ENCODE measurements at places on chromosomes 5 and 9.

- DNase-seq: no peak
Observed at GRCh38 chr9:105416840-105417239, 31.0 kb upstream of the FSD1L start.

- no peak for DNase-seq
Observed at GRCh38 chr9:70488793-70489105, 74.3 kb upstream of the KLF9 start.

- DNase-seq: no peak
Observed at GRCh38 chr5:7242118-7242710, 153.7 kb upstream of the ADCY2 start.

GRCh38 chr5:56330806-56331205 lies 97.7 kb upstream of the ANKRD55 start:
- no peak for DNase-seq

DNA sequence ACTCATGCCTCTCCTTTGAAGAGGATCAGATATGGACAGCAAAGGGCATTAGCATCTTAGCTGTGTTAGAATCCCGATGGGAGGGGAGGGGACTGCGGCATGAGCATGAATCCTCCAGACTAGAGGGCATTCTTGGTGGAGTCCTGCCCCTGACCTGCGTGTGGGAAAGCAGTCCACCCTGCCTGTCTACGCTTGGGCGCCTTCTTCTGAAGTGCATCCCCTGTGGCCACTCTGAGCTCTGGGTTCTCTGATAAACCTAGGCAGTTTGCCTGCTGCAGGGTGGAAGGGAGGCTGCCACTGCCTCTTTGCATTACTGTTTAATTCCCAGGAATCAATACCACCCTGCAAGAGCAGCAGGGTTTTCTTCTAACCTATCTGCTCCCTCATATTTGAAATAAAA lies 169.3 kb downstream of the INSYN2B start:
- no peak for DNase-seq

- DNase-seq: no peak
Observed at GRCh38 chr5:54964405-54964804, 21.0 kb downstream of the ESM1 start.

DNA sequence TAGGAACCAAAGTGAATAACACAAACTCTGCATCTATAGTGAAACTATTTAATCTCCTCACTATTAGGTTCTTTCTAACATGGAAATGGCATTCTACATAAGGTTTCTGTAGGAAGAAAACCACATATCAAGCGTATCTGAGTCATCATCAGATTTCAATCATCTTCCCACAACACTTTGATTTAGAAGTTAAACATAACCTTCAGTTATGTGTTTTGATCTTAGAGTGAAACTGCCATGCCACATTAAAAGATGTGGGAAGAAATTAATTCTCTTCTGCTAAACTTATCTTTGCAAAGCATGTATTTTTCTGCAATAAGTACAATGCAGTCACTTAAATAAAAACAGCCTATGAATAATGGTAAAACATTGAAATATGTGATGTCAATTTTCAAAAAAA lies 55.0 kb downstream of the MEF2C start:
- DNase-seq: no peak

GRCh38 chr5:85132269-85132668 lies 747.6 kb upstream of the EDIL3 start:
- DNase-seq: no peak

DNA sequence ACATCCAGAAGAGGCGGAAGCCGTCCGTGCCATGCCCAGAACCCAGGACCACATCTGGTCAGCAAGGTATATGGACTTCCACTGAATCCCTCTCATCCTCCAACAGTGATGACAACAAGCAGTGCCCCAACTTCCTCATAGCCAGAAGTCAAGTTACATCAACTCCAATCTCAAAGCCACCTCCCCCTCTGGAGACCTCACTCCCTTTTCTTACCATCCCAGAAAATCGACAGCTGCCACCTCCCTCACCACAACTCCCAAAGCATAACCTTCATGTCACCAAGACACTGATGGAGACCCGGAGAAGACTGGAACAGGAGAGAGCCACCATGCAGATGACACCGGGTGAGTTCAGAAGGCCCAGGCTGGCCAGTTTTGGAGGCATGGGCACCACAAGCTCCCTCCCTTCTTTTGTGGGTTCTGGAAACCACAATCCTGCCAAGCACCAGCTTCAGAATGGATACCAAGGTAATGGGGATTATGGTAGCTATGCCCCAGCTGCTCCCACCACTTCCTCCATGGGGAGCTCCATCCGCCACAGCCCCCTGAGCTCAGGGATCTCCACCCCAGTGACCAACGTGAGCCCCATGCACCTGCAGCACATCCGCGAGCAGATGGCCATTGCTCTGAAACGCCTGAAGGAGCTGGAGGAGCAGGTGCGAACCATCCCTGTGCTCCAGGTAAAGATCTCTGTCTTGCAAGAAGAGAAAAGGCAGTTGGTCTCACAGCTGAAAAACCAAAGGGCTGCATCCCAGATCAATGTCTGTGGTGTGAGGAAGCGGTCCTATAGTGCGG lies 130.3 kb upstream of the DMRT1 start:
- no peak for DNase-seq

DNA sequence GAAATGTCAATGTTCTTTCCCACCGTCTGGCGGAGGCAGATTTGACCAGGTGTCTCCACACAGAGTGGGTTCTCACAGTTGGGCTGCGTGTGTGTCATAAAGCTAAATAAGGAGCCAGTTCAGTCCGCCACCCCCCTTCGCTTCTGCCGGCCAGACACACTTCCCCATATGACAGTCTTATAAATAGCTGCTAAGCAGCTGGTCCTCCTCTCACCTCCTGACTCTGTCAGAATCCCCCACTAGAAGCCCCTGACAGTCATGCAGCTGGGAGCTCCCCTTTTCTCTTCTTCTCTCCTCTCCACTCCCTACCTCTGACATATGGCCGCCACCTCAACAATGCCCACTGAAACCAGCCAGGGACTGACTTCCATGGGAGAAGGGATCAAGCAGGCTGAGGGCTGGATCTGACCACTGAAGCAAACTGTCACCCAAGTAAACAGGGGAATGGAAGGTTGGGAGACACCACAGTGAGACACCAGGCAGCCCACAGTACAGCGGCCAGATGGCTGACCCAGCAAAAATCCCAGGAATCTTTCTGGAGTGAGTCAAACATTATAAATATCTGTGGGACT lies 141.9 kb upstream of the EFNA5 start:
- DNase-seq: no peak

GRCh38 chr5:98816582-98817222 lies 43.2 kb downstream of the RGMB start:
- no peak for DNase-seq

- no peak for DNase-seq
Observed at GRCh38 chr5:177023303-177023664, 788 bp downstream of the ZNF346 start.

DNA sequence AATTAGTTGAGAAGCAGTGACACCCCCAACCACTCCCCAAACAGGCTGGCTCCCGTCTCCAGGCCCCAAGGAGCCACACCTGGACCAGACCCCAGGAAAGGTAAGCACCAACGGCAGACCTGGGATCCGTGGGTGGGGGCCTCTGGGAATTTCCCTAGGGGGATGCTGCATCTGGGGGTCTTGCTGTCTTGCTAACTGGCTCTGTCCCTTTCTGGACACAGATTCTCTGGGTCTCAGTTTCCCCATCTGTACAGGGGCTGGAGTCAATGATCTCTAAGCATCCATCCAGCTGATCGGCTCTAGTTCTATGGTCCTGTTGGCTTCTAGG lies 27.9 kb upstream of the IL17B start:
- DNase-seq: no peak

DNA sequence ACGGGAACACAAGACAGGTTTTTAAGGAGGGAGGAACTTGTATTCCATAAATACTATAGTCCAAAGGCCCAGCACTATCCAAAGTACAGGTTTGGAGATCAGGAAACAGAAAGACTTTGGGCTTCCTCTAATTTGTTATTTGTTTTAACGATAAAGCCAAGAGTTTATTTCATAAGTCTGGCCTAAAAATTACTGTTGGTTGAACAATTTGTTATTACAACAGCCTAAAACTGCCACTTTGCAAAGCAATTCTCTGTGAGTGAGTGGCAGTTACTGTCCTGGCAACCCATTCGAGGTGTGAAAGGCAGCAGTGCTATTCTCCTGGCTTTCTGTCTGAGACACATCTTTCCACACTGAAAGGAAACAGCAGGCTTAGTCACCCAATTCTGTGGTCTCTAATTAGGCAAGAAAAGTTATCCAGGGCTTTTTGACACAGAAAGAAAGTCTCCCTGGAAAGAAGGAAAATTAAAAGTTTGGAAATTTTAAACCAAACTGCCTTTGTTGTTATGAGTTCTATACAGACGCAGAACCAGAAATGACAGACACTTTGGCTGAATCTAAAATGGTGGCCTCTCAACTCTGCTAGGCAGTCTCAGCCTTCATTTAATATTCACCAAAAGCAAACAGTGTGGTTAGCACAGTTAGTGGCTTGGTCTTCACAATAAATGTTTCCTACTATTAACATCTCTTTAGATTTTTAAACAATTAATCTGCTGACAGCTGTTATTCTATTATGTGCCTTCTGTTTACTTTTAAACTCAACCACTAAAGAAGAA lies 33.9 kb downstream of the PSMB7 start:
- no peak for DNase-seq

DNA sequence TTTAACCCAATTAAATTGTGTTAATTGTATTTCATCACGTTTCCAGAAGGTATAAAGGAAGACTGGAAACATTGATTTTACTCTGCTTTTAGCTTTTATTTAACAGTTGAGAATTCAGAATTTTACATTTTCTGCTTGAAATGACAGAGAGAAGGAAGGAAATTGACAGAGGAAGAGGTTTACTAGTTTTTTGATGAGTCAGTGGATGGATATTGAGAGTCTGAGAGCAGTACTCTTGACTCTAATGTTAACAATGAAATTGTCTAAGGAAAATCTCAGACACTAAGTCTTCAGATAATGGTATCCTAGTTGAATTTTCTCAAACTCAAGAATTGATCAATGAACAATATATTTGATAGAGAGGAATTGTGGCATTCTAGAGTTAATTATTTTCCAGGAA lies 60.6 kb downstream of the IPO11 start:
- DNase-seq: no peak

Measured in esophagus squamous epithelium (tissue), 5 donors.